ENCODE measurements at places on chromosomes 7 and 10.

GRCh38 chr10:45439873-45440272 lies 65.9 kb downstream of the ALOX5 start:
- DNase-seq = no peak

GRCh38 chr10:75211007-75211691 lies 553 bp downstream of the VDAC2 start:
- no peak for DNase-seq

GRCh38 chr7:111168182-111168581 lies 77.3 kb downstream of the LRRN3 start:
- DNase-seq = no peak

DNA sequence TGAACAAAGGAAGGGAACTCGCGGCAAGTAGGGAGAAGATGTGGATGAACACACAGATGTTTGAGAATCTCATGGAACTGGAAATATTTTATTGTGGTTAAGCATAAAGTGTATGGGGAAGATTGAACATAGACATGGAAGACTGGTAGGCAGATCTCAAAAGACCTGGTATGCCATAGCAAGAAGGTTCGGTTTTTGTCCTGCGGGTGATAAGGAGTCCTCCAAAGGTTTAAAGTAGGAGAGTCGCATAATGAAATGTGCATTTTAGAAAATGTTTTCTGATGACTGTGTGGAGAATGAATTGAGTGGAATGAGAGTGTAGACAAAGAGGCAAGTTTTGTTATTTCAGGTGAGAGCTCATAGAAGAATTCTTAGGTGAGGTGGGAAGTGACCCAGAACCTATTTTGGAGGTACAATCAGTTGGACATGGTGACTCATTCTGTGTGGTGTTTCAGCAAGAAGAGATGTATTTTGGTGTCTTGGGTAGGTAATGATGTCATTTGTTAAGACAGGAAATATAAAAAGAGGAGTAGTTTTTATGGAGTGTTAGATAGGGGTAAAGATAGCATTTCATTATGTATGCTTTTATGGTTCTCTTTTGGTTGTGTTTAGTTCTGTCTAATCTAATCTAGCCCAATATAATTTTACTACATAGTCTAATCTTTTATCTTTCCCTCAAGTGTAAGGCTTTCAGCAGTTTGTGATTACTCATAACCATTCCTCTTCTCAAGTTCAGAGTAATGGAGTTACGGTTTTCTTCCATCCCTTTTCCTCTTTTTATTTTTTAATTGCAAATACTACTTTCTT lies 239.2 kb downstream of the EXOC4 start:
- no peak for DNase-seq

DNA sequence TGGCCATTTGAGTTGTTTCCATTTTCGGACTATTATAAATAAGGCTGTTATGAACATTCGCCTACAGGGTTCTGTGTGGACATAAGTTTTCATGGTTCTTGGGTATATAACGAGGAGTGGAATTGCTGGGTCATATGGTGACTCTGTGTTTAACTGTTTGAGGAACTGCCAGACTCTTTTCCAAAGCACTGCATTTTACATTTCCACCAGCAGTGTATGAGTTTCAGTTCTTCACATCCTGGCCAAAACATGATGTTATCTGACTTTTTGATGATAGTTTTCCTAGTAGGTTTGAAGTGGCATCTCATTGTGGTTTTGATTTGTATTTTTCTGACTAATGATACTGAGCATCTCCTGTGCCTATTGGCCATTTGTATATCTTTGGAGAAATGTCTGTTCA lies 5.4 kb downstream of the SUV39H2 start:
- DNase-seq = no peak

DNA sequence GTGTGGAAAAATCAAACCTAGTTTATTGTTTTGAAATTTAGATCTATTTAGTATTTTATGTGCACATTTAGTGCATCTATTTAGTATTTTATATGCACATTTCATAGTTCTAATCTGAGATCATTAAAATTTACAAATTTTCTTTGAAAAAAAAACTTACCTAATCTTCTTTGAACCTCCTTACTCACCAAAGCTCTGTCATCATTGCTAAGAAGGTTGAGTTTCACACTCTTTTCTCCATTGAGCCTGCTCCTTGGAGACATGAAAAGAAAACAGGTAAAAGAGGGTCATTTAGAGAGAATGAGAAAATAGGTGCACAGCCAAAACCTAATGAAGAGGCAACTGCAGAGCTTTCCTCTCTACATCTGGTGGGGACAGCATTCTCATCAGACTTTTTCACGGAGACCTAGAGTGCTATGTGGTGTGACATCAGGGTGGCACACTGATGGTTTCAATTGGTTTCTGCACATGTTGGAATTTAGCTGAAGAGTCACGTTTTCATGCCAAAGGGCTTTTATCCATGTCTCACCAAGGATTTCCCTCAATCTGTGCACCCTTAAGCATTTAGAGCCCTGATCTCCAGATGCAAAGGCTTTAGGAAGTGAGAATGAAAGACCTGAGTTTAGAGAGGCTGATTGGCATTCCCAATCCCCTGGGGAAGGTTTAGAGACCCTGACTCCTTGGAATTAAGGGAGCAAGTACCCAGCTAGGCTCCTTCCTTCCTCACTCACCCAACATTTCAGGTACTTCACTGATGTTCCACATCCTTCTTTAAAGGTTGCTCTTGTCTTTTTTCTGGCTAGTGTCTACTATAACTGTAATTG lies 89.2 kb upstream of the CAPZA2 start:
- DNase-seq = no peak

GRCh38 chr7:16210171-16210570 lies 211.2 kb downstream of the CRPPA start:
- DNase-seq = no peak

GRCh38 chr10:93573051-93573909 lies 6.8 kb downstream of the FFAR4 start:
- DNase-seq = no peak

- no peak for DNase-seq
Observed at GRCh38 chr7:108486291-108486966, 30.2 kb upstream of the NRCAM start.

DNA sequence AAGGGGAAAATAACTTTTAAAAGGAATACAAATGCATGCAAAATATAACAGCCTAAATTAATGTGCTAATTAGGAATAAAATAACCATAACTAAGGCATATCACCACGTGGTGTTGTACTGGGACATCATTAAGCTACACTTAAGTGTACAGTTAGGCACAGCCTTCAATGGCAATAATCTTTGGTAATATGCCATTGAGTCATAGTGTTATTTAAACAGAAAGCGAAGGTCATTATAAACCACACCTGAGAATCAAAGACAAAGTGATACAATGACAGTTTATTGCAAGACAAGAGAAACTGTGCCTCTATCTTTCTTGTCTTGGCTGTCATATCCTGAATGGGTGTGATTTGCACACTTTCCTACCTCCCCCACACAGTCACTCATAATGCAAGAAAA lies 30.5 kb upstream of the AUTS2 start:
- no peak for DNase-seq

DNA sequence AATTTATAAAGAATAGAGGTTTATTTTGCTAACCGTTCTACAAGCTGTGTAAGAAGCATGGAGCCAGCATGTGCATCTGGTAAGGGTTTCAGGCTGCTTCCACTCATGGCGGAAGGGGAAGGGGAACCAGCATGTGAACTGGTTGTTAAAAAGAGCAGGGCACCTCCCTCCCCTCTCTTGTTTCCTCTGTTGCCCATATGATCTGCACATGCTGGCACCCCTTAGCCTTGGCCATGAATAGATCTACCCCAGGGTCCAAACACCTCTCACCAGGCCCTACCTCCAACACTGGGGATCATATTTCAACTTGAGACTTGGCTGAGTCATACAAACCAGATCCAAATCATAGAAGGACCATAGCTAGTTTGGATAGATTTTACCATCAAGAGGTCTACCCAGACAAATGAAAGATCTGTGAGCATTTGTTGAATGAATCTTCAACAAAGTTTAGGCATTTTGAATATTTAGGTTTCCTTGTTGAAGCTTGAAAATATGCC lies 36.0 kb upstream of the NRP1 start:
- no peak for DNase-seq

GRCh38 chr10:44198780-44199097 lies 186.2 kb downstream of the CXCL12 start:
- no peak for DNase-seq

GRCh38 chr7:23396222-23397015 lies 73.9 kb downstream of the IGF2BP3 start:
- no peak for DNase-seq

- no peak for DNase-seq
Observed at GRCh38 chr10:102451105-102451969, at the start of gene C10orf95. C10orf95 (minus strand) TSS chr10:102451543; CDS start chr10:102451093, 450 bp downstream.

- DNase-seq = no peak
Observed at GRCh38 chr7:24956021-24956420, 24.0 kb downstream of the OSBPL3 start.

DNA sequence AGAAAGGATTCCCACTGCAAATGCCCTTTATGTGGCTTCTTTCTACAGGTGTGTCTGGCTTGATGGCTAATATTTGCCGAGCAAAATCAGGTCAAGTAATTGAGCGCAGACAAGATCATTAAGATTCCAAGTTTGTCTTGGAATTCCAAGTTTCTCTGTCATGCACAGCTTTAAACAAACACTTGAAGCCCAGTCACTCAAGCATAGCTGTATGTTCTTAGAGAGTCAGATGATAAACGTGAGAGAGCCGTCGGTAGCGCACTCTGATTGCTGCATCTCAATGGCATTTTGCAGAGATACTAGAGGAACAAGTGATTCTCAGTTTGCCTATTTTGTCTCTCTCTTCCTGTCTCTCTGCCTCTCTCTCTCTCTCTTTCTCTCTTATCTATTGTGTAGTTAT lies 658 bp downstream of the DMBT1 start:
- DNase-seq = no peak

GRCh38 chr10:48490571-48490940 lies 114.3 kb downstream of the ARHGAP22 start:
- no peak for DNase-seq

- DNase-seq = no peak
Observed at GRCh38 chr7:423312-424260, 96.1 kb downstream of the PDGFA start.

- DNase-seq = no peak
Observed at GRCh38 chr10:126140746-126141273, 244.4 kb downstream of the FANK1 start.

- no peak for DNase-seq
Observed at GRCh38 chr10:106311590-106311989, 852.9 kb downstream of the SORCS1 start.

GRCh38 chr7:151896086-151896485 lies 19.2 kb upstream of the PRKAG2 start:
- no peak for DNase-seq

DNA sequence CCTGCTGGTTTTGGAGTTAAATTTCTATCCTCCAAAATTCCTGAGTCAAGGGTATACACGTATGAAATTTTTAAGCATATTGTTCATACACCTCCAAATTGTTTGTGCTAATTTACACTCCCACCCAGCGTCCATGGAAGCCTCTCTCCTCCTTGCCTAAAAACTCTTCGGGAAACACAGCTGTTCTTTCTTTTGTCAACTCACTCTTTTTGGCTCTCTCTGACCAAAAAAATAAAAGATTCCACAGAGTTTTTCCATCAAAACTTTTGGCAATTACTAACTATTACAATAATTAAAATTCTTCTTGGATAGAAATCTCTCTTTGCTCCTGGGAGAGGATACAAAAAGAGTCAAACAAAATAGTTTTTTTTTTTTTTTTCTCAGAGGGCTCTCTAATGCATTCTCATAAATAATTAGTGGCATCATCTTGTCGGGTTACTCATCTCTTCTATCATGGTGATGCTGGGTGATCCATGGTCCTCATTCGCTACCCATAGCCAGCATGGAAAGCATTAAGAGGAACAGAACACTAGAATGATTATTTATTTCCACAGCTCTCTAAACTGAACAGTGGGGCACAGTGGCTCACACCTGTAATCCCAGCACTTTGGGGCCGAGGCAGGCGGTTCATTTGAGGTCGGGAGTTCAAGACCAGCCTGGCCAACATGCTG lies 310.7 kb downstream of the SFMBT2 start:
- no peak for DNase-seq

DNA sequence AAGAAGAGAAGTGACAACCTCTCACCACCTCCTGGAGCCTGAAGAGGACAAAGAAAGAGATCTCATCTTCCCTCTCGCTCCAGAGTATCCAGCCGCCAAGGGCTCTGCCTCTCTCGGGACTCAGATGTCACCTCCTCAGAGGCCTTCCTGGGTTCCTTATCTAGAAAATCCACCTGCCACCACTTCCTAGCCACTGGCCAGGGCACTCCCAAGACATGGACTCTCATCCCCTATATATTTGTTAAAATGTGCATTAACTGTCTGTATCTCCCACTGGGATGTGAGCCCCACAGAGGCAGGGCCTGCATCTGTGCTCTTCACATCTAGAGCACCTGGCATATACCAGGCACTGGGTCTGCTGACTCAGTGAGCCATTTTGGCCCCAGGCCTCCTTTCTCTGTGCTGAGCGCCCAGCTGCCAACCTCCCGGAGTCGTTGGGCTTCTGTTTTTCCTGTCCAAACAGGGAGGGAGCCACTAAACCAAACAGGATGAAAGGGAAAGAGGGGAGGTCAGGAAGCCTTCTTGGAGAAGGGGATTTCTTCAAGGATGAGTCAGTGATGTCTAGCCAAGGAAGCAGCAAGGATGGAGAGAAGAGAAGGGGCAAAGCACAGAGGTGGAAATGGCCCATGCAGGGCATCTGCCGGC lies 58.9 kb downstream of the KCNMA1 start:
- no peak for DNase-seq

- DNase-seq = no peak
Observed at GRCh38 chr7:27105301-27106031, 3.0 kb upstream of the HOXA2 start.

- DNase-seq = no peak
Observed at GRCh38 chr7:80940539-80941207, 21.8 kb upstream of the SEMA3C start.

DNA sequence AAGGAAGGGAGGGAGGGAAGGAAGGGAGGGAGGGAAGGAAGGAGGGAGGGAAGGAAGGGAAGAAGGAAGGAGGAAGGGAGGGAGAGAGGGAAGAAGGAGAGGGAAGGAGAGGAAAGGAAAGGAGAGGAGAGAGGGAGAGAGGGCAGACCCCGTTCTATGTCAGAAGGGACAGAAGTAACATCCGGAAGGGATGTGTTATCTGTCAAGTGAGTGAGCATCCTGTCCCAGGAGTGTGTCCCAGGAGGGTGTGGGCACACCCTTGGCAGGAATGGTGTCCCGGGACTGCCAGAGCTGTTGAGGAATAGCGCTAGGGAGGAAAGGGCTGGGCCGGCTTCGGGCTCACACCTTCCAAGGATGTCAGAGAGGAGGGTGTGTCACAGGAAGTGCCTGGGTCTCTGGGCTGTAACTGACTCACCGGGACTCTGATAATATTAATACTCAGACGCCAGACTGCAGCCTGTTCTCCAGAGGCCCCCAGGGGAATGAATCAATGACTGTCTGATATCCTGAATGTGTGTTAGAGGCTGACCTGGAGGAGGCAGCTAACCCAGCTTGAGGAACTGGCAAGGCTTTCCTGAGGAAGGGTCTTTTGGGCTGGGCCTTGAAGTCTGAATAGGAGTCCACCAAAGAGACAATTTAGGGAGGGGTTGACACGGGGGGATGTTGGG lies 125.6 kb upstream of the TNRC18 start:
- no peak for DNase-seq
